ENCODE measurements at places on chromosomes 16 and 17.

GRCh38 chr17:50468304-50469207, at the start of gene CHAD:
Gene CHAD, minus strand, starts transcription at chr17:50468880. Its CDS starts 67 bp downstream, at chr17:50468813.
- no peak for DNase-seq

GRCh38 chr16:6499413-6499812, 833.2 kb upstream of the RBFOX1 start:
- DNase-seq = no peak

DNA sequence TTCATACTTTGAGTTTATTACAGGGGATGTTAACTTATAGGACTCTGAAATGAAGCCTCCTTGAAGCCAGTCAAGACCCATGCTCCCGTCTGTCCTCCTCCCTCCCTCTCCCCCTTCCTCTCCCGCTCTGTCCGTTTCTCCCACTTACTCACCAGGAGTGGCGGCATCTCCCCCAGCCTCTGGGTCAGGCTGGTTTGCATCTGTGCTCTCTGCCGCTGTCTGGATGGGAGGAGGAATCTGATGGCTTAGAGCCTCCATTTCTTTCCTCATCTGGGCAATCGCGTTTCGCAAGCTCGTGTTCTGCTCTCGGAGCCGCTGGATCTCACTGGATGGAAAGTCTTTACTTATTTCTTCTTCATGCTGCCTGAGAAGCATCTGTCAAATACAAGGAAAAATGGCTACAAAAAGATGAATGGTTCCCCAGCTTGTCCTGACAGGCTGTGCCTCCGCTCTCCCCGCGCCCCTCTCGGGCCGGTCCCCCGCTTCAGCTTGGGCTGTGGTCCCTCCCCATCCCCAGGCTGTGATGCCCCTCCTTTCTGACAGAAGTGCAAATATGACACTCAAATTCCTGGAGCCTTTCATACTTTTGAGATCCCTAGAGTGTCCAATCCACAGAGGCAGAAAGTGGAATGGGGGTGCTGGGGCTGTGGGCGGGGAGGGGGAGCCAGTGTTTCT, 40.0 kb downstream of the CCDC57 start:
- no peak for DNase-seq

DNA sequence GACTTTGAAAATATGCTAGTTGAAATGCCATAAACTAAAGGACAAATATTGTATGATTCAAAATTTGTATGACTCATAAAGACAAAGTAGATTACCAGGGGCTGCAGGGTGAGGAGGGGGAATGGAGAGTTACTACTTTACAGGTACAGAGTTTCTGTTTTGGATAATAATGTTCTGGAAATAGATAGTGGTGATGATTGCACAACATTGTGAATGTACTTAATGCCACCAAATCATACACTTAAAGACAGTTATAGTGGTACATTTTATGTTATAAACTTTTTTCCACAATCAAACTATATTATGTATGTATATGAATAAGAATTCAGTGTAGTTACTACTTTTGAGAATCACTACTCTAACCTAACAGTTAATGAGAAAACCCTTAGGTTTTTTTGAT, 368.1 kb downstream of the ZFHX3 start:
- no peak for DNase-seq

- DNase-seq = no peak
Measured at GRCh38 chr16:56047307-56048234, 143.7 kb upstream of the GNAO1 start.

- peak; percentile 60 for DNase-seq
Measured at GRCh38 chr16:11133344-11133943, 122.6 kb downstream of the SOCS1 start.

DNA sequence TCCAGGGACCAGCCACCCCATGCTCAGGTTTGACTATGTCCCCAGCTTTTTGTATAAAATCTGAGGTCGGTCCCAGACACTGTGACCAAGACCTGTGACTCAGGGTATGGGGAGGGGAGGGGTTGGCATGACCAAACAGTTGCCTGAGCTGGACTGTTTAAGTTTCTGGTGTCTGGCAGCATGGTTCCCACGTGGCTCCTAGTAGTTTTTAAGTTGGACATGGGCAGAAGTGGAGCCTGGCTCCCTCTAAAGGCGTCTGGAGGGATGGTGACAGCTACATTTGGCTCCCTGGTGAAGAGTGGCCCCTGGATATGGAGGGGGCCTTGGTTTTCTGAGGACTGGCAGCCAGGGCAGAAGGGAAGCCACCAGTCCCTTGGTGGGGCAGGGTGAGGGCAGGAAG, 7.9 kb downstream of the SMCR8 start:
- no peak for DNase-seq

DNA sequence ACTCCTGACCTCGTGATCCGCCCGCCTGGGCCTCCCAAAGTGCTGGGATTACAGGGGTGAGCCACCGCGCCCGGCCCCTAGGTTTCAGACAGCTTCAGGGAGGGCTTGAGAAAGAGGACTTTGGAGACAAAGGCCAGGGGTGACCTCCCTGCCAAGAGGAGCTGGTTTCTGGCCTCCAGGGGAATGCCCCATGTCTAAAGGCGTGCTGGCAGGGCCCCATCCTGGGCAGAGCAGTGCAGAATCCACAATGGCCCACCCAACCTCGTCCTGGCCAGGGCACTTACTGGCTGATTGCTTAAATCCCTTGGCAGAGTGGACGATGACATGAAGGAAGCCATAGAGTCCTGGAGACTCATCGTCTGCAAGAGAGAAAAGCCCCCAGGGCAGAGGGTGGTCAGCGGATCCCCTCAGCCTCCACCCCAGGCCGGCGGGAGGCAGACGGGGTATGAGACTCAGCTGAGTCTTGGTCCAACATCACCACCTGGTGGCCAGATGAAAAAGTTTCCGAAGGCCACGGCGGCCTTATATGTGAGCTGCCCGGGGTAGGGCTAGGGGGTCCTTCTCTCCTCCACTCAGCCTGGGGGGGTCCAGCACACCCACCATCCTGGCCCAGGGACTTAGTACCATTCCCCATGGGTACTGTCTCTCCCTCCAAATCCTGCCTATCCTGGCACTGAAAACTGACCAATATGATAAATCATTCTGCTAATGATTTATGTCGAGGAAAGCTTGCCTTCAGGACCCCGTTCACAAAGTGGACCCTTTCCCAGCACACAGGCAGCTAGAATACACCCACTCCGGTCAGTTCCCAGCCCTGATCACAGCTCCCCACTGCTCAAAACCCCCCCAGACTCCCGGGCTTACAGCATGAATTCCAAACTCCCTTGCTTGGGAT, 59.1 kb downstream of the TIMM22 start:
- DNase-seq = peak; percentile 41

GRCh38 chr17:73404246-73404645, 92.4 kb upstream of the CDC42EP4 start:
- no peak for DNase-seq

GRCh38 chr17:28509789-28510188, 3.6 kb downstream of the FOXN1 start:
- DNase-seq = no peak

- DNase-seq = no peak
Measured at GRCh38 chr16:29011851-29012250, 27.0 kb downstream of the LAT start.

DNA sequence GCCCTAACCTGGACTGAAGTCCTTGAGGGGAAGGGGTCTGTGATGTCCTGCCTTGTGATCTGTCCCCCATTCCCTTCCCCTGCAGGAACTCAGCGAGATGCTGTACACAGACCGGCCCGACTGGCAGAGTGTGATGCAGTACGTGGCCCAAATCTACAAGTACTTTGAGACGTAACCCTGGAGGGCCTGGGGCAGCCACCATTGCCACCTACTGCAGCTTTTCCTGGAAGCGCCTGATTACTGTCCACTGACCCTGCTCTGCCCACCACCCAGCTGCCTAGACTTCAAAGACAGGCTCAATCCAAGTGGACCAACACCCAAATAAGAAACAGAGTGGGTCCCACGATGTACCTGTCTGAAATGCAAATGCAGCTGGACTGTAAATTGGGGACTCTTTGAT, 153.4 kb downstream of the LGALS9B start:
- DNase-seq = no peak

DNA sequence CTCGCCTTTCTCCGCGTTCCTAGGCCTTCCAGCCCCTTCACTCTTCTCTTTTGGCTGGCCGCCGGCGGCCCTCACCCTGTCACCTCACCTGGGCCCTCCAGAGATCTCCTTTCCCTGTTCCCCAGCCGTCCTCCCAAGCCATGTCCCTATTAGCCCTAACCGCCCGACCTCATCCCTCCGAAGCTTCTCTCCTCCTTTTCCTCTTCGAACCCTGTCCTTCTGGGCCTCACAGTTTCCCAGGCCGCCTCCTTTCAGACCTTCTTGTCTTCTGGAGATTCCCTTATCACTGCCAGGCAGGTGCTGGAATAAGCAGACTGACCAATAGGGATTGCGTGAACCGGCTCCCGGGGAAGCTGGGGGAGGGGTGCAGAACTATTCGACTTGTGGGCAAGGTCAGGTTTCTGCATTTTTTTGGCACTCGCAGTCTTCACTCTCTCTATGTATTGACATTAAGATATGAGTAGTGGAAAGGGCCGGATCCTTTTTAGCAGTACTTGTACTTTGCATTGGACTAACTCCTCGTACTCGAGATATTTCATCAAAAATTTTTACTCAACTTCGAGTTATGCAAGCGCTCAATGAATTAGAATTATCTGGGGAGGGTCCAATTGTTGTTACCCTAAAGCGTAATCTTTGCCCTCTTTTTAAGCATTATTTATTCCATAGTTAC, 690 bp downstream of the RHOT1 start:
- DNase-seq = peak; percentile 68

GRCh38 chr16:47310792-47311211, 150.1 kb downstream of the ITFG1 start:
- DNase-seq = no peak

DNA sequence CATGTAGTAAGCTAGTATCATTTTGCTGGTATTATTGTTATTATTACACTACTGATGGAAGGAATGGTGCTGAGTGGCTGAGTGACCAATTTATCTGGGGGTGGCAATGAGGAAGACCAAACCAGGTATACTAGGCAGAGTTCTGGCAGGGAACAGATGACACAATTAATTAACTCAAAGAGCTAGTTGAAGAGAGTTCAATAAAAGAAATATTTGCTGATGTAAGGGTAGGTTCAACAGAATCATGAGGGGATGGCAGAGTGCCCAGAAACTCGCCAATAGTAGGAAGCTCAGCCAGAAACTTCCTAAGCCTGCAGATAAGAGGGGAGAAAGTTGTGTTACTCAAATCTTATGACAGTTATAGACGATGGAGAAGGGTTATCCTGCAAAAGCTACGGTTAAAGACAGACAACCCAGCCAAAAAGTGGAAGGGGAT, 352.5 kb downstream of the KCNJ2 start:
- DNase-seq = peak; percentile 25

- DNase-seq = no peak
Measured at GRCh38 chr17:75386430-75386829, 19.0 kb downstream of the GRB2 start.

GRCh38 chr16:2985893-2986355, 5.7 kb upstream of the PKMYT1 start:
- DNase-seq = no peak

GRCh38 chr16:84893849-84894599, 74.2 kb downstream of the CRISPLD2 start:
- DNase-seq = no peak

DNA sequence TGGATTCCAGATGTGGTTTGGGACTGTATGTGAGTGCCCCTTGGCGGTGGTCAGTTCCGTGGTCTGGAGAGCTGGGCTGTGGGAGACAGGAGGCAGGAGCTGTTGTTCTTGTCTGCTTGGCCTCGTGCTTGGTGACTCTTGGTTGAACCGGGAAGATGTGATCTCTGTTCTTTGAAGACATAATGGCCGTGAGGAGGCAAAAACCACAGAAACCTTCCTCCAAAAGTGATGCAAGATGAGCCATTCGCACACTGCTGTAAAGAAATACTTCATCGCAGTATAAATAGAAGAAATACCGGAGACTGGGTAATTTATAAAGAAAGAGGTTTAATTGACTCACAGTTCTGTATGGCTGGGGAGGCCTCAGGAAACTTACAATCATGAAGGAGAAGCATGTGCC, 128.8 kb downstream of the RAP1GAP2 start:
- DNase-seq = no peak

DNA sequence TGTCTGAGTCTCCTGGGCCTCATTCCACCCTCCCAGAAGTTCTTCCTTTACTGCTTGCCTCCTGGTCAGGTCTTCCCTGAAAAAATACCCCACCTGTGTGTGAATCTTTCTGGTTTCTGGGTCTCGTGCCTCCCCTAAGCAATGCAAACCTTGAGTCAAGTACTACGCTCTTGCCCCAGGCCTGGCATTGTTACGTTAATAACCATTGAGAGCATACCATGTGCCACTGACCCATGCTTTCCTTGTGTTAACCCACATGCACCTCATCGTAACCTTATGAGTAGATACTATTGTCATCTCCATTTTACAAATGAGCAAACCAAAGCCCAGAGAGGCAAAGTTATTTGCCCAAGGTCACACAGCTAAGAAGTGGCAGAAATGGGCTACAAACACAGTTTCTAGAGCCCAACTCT, 25.4 kb upstream of the TOB1 start:
- DNase-seq = no peak
